Stimulated activated CD4-positive, alpha-beta T cell treated with anti-CD3 and anti-CD28 coated beads, Interleukin-4, amount 100 ng/mL, for 48 hours (primary cell): ENCODE measurements at places on chromosomes 16 and 17.

GRCh38 chr17:8922451-8922850 is 43.1 kb downstream of the PIK3R5 start:
- DNase-seq = no peak

GRCh38 chr16:49399594-49400364 is 26.2 kb downstream of the C16orf78 start:
- DNase-seq = no peak

- DNase-seq = no peak
Measured at GRCh38 chr17:20994779-20995149, 48.0 kb downstream of the USP22 start.

- DNase-seq = no peak
Measured at GRCh38 chr17:60094754-60095153, 16.0 kb upstream of the HEATR6 start.
